ENCODE measurements at places on chromosomes 11 and 22. TPM values are rescaled to one million over a fixed set of nuclear protein-coding genes. Genes with fewer than 3 reads are reported as not detected.

- DNase-seq = no peak
Observed at GRCh38 chr11:85831050-85831449, 20.1 kb upstream of the SYTL2 start.

The APOL5 gene
- total RNA-seq = not detected

The OR51A7 gene
- total RNA-seq = not detected

DNA sequence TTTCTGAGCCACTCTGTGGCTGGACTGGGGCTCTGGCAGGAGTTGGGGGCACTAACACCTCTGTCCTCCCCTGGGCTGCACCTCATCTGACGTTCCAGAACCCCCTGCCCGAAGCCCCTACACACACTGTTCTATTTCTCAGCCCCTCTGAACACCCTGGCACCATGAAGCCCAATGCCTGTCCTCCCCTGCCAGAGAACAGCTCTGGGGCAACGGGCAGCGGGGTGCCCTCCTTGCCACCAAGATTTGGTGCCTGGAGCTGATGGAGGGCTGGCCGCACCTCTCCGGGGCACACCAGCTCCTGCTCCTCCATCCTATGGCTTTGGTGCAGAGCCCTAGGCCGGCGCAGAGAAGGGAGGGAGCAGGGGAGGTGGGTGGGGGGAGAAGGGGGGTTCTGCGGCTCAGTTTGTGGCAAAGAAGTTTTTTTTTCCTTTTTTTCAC lies 16.3 kb downstream of the DUSP8 start:
- no peak for DNase-seq

The YPEL1 gene
- total RNA-seq = 42.1 TPM

GRCh38 chr11:14546672-14547071 lies 26.5 kb upstream of the PSMA1 start:
- DNase-seq = no peak

The GNB1L gene
- total RNA-seq = 5.4 TPM

- DNase-seq = no peak
Observed at GRCh38 chr11:106061249-106061784, 15.8 kb downstream of the KBTBD3 start.

The MMP13 gene
- not detected for total RNA-seq

DNA sequence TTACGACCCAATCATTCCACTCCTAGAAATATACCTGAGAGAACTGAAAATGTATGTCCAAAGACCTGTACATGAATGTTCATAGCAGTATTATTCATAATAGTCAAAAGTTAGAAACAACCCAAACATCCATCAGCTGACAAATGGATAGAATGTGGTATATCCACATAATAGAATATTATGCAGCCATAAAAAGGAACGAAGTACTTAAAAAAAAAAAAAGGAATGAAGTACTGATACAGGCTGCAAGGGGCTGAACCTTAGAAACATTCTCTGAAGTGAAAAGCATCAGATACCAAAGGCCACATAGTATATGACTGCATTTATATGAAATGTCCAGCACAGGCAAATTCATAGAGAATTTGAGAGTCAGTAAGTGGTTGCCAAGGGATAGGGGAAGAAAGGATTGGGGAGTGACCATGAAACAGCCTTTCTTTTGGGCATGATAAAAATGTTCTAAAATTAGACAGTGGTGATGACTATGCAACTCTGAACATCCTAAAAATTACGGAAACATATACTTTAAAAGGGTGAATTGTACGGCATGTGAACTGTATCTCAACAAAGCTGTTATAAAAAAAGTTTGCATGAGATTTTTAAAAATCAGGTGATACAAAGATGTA lies 1.8 kb downstream of the TPST2 start:
- no peak for DNase-seq

The TSPAN32 gene
- not detected for total RNA-seq

DNA sequence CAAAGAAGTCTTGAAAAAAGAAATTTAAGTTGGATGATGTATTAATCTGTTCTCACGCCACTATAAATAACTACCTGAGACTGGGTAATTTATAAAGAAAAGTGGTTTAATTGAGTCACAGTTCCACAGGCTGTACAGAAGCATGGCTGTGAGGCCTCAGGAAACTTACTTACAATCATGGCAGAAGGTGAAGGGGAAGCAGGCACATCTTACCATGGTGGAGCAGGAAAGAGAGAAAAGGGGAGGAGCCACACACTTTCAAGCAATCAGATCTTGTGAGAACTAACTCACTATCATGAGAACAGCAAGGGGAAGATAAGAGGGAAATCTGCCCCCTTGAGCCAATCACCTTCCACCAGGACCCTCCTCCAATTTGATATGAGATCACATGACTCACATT lies 65.7 kb upstream of the AMOTL1 start:
- DNase-seq = no peak

GRCh38 chr22:37343863-37344734 lies 61.8 kb downstream of the CYTH4 start:
- DNase-seq = no peak

Measured in gastrocnemius medialis (tissue), 4 donors.